Stimulated activated CD4-positive, alpha-beta T cell treated with anti-CD3 and anti-CD28 coated beads, Interleukin-4, amount 100 ng/mL, for 24 hours (primary cell): ENCODE measurements at places on chromosomes 2 and 18.

DNA sequence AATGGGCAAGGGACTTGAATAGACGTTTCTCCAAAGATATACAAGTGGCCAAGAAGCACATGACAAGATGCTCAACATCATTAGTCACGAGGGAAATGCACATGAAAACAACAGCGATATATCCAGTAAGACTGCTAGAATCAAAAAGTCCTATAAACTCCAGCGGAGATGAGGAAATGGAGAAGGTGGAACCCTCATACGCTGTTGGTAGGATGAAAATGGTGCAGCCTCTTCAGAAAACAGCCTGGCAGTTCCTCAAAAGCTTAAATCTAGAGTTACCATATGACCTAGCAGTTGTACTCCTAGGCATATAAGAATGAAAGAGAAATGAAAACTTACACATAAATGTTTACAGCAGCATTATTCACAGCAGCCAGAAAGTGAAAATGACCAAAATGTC lies 48.1 kb downstream of the HPCAL1 start:
- DNase-seq = no peak

DNA sequence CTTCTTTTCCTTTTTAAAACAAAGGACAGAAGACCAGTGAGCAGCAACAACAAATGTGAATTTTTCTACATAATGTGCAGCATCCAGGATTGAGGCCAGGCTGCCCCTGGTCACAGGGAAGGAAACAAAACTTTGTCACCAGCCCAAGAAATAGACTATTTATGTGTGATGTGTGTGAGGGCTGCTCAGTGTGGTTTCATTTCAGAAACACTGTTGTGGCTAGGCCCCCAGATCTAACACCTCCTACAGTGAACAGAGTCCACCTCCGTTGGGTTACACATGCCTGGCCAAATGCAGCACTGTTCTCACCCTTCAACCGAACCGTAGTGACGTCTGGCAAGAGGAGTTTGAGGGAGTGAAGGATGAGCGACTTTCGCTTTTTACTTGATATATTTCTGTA lies 146.3 kb upstream of the RIOK3 start:
- DNase-seq = no peak

DNA sequence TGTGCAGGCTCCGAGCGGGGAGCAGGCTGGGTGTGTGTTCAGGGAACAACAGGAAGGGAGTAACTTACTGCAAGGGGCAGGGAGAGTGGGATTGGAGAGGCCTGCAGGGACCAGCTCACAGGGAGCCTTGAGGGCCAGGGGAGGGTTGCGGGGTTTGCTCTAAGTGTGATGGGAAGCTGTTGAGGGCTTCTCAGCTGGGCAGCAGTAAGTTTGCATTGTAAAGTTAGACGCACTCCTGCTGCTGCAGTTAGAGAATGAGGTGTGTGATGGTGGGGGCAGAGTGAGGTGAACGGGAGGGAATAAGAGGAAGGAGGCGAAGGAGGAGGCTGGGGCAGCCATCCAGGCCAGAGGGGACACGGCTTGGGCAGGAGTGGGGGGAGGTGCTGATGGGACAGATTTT lies 53.4 kb downstream of the BOLA3 start:
- no peak for DNase-seq

- no peak for DNase-seq
Observed at GRCh38 chr2:170221317-170222288, 43.7 kb downstream of the MYO3B start.

- DNase-seq = no peak
Observed at GRCh38 chr18:79323471-79323870, 72.3 kb upstream of the NFATC1 start.

GRCh38 chr2:144227427-144228105 lies 292.4 kb downstream of the ZEB2 start:
- DNase-seq = no peak

GRCh38 chr2:35783723-35784122 lies 571.9 kb upstream of the CRIM1 start:
- DNase-seq = no peak

- no peak for DNase-seq
Observed at GRCh38 chr2:69663860-69664259, 20.3 kb upstream of the AAK1 start.

DNA sequence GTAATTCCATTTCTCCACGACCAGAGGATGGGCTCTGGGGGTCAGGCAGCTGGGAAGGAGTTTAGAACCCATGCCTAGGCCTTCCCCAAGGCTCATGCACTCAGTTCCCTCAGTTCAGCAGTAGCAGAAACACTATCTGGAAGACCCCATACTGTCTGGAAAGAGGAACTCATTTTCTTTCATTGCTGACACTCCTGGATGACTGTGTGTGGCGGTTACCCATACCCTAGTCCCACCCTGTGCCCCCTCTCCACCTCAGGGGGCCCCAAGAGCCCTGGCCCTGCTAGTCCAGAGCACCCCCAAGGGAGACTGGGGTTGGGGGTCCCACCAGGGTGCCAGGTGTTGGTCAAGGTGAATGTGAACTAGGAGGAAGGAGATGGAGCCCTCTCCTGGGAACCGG lies 29.5 kb downstream of the TPRKB start:
- DNase-seq = no peak
